ENCODE measurements at places on chromosomes 4 and X. TPM values are rescaled to one million over a fixed set of nuclear protein-coding genes. Genes with fewer than 3 reads are reported as not detected.

Gene CXorf49
- total RNA-seq, result not detected

Gene IL13RA1
- 66.7 TPM for total RNA-seq

Gene FGA
- not detected for total RNA-seq

Gene PNMA5
- total RNA-seq, result not detected

DNA sequence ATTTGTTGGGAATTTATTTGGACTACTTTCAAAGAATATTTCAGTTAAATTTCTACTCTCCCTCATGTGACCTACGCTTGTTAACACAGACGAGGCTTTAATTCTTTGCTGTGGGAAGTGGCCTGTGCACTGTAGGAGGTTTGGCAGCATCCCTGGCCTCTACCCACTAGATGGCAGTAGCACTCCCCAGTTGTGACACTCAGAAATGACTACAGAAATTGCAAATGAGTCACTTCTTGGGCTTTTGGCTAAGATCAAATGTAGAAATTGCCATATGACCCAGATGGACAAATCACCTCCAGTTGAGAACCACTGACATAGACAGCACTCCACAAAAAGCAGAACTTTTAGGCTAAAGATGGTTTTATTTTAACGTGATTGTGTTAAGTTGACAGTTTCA is 22.1 kb downstream of the PIR start:
- no peak for DNase-seq

- no peak for DNase-seq
Observed at GRCh38 chr4:81712714-81713113, 241.0 kb upstream of the RASGEF1B start.

- DNase-seq, result no peak
Observed at GRCh38 chr4:10456260-10456594, 999 bp downstream of the ZNF518B start.

GRCh38 chrX:122667667-122668066 is 516.4 kb upstream of the GRIA3 start:
- DNase-seq, result no peak

GRCh38 chr4:78581618-78582017 is 30.0 kb downstream of the ANXA3 start:
- no peak for DNase-seq

- DNase-seq, result no peak
Observed at GRCh38 chr4:121846662-121847061, 23.0 kb upstream of the CCNA2 start.

- no peak for DNase-seq
Observed at GRCh38 chrX:107721318-107721717, 54.3 kb downstream of the TSC22D3 start.

GRCh38 chrX:101745046-101745445 is 85.4 kb upstream of the ARMCX2 start:
- DNase-seq, result no peak

GRCh38 chr4:134216411-134216810 is 14.8 kb upstream of the PABPC4L start:
- DNase-seq, result no peak

DNA sequence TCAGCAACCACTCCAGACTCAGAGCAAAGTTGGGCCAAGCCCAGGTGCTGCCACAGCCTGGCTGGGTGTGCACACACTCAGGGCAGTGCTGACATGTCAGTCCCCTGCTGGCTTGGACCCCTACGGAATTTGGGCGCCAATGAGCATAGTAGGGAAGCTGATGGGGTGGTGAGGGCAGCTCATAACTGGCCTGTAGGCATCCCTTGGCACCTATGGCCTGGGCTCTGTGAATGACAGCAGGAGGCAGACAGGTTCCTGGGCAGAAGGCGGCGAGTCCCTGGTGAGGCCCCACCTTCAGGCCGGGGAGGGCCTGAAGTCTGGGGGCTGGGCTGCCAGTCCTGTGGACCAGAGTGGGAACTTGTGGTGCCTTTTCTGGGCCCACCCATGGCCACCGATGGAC is 15.9 kb upstream of the TMEM185A start:
- DNase-seq, result no peak

DNA sequence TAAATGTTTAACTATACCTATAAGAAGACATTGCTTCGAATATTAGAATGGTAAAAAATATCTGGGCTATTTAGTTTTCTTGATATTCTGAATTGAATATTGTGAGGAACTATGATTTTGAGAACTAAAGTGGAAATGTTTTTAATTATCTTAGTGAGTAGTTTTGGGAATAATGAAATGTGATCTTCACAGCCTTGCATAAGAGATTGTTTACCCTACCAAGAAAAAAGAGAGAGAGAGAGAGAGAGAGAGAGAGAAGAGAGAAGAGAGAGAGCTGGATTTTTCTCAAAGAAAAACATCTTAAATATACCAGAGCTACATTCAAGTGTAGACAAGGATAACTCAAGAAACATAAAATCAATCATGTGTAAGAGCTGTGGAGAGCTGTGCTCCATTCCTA is 148.7 kb upstream of the MAD2L1 start:
- no peak for DNase-seq

DNA sequence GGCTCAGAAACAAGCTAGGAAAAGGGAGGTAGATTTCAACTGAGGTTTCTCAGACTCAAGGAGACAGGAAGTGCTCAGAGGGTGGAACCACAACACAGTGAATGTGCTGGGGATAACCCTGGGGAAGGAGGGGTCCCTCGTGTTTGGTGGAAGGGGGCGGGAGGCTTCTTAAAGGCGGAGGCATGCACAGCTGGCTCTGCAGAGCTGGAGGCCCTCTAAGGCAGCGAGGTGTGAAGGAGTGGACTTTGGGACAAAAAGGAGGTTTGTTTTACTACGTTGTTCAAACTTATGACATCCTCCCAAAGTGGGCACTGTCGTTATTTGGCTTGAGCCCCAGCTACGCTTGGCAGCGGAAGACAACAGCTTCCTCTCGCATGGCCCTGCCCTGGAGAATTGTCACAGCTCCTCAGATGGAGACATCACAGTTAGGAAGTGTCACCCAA is 21.7 kb upstream of the MTM1 start:
- DNase-seq, result peak; percentile 62

DNA sequence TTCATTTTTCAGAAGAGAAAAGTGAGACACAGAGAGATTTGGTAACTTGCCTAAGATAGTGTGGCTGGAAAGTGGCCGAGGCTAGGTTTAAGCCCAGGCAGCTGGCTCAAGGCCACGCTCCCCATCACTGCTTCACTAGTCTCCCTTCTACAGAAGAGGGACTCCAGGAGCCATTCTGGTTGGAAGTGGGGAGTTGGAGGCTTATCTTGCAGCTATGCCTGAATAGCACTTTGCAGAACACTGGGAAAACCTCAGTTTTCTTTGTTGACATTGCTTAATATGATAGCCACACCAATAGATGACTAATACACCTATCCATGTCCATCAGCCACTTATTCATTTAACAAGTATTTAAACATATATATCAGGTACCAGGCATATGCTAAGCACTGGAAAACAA is 18.5 kb downstream of the LRRC66 start:
- no peak for DNase-seq

- DNase-seq, result no peak
Observed at GRCh38 chr4:77996076-77996475, 61.0 kb upstream of the FRAS1 start.
